GM12864 (cell line): ENCODE measurements at places on chromosomes 12 and 14.

DNA sequence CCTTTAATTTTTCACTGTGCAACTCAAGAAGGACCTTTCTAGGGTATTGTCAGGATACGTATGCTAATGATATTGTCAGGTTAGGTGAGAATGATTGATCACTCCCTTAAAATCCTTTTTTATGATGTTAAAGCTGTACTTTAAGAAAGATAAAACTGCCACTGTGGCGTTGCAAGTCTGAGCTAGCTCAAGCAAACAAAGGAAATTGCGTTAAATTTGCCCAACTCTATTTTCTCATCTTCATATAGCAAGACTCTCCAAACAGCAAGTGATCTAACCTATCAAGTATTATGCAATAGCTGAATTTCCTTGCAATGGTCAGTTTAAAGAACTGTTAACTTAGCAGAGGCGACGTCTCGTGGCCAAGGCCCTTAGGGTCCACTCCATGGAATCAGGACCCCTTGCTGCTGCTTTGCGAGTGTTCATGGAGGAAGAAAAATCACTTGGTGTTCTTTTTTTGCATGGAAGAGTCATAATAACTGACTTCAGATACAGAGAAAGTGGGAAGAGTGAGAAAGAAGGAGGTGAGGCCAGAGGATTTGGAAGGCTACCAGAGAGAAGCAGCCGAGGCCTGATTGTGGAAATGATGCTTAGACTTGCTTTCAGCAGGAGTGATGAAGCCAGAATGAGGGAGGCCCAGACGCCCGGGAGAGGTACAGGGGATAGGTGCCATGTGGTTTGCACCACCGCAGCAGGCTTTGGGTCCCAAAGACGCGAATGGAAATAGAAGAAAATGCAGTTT is 2.5 kb downstream of the TRAF3 start:
- no peak for DNase-seq

DNA sequence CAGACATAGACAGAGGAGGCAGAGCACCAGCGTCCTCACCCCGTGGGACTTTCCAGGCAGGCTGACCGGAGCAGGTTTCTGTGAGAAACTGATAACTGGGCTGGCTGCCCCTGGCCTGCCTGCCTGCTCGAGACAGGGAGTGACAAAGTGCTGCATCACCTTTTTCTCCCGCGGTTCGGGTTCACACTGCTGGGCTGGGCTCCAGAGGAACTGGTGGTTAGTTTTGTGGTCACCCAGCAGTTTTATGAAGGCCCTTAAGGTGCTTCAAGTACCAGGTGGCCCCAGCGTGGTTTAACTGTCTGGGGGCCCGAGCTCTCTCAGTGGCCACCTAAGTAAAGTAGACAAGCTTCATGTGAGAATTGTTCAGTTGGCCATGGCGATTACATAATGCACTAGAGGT is 1073.6 kb downstream of the BCL11B start:
- no peak for DNase-seq

DNA sequence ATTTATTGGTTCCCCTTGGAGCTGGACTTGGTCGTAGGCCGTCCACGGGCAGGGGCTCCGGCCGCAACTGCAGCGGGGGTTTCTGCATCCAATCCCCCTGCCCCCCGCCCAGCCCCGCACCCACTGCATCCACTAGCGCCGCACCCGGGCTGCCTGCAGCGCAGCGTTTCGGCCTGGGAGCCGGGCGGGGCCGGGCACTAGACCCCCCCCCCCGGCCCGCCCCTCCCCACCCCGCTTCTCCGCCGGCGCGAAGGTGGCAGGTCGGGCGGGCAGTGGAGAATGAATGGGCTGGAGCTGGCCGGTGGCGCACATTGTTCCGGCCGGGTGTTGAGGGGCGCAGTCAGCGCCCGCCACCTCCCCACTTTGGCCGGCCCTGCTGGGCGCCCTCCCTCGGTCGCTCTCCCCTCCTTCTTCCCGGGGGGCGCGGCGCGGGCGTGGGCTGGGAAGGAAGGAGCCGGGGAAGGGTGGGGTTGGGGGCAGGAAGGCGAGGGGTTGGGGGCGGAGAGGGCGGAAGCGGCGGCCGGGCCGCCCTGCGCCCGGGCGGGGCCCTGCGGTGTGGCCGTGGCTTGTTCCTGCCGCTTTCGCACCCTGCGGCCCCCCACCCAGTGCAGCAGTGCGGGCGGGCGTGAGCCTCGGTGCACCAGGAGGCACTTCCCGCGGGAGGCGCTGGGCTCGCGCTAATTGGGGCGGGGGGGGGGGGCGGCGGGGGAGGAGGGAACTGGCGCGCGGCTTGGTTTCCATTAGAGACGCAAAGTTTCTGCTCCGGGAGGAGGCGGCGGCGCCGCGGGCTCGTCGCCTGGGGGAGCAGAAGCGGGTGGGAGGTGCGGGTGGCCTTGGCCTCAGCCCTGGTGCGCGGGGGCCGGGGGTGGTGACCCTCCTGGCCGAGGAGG is 841 bp downstream of the CALM1 start:
- DNase-seq = no peak

GRCh38 chr12:116620124-116620491 is 60.9 kb downstream of the MAP1LC3B2 start:
- DNase-seq = no peak

GRCh38 chr14:89654998-89655397 is 238.0 kb upstream of the FOXN3 start:
- no peak for DNase-seq

DNA sequence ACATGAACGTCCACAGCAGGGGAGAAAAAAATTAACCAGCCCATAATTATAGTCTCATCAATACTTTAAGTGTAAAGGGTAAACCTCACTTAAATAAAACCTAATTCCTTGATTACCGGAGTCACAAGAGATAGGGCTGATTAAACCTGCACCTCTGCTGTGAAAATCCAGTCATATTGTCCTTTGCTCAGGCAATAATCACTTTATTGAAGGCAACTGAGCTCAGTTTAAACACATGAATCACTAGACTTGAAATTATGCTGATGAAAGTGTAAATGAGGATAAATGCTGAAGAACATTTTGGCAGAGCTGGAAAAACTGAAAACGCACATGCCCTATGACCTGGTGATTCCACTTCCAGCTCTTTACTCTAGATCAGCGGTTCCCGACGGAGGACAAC is 6.7 kb upstream of the HRK start:
- DNase-seq = no peak

DNA sequence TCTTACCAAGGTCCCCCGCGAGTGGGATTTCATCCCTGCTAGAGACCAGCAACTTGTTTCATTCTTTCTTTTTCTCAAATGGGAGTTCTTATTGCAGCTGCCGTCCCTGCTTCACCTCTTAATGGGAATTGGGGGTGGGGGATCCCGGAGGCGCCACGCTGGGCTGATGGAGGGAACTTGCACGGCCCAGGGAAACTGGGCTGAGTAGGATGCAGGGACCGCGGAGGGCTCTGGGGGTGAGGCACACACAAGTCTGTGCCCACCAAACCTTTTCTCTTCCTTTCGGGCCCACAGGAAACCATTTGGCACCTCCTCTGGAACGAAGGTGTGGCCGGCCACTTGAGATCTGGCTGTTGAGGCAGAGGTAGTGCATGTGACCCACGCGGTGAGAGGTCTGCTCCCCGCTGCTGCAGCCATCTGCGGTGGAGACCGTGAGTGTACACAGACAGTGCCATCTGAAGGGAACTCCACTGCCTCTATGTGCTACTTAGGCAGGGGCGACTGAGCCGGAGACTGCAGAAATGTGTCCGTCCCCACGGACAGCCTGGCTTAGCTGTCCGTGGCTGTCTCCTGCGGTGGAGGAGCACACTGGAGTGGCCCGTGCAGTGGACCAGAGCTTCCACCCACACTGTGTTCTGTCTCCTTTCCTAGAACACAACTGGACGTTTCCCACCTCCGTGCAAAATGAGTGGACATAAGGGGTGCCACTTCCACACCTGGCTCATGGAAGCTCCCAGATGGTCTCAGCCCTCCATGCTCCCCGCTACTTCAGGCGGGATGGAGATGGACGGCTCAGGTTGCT is 42.1 kb upstream of the TESC start:
- no peak for DNase-seq

DNA sequence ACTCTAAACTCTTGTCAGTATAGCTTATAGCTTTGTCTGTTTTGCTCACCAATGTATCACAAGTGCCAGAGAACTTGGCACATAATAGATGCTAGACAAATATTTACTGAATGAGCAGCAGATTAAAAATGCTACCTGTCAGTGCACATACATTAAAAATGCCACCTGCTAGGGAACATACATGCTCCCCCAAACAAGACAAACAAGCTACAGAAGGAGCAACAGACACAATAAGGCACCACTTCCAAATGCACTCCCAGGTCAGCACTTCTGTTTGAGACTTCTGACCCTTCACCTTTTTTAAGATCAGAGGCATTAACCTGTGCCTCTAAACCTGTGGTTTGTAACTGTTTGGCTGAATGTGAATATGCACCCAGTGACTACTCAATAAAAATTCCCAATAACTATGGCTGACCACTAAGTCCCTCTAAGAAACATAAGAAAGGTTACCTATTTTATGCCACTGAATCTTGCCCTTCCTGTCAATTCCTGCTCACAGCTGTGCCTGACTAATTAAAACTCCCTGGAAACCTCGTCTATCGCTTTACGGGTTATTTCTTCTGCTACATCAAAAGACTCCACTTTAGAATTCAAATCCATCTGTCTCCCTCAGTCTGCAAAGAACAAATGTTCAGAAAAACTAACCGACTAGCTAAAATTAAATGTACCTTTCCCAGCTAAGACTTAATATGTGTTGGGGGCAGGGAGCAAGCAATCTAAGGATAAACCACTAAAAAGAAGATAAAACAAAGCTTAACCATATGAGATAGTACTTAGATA is 41.0 kb downstream of the HECTD4 start:
- DNase-seq = no peak

GRCh38 chr12:73935817-73936216 is 601.8 kb upstream of the ATXN7L3B start:
- DNase-seq = no peak

DNA sequence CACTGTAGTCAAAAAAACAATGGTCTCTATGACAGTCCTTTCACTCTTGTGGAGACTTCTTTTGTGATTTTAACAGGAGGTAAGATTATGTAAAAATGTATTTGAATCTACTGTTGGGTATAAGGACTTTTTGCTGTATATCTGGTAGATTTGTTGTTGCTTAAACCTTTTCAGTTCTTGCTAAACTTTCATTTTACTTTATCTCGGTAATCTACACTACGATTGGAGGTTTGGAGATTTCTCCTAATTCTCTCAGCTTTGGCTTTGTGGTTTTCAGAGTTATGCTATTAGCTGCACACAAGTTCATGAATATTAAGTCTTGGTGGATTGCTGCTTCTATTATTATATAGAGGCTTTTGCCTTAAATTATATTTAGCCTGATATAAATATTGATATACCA is 116.6 kb upstream of the HIF1A start:
- no peak for DNase-seq

- DNase-seq = no peak
Measured at GRCh38 chr14:33964599-33965317, 13.9 kb upstream of the EGLN3 start.

DNA sequence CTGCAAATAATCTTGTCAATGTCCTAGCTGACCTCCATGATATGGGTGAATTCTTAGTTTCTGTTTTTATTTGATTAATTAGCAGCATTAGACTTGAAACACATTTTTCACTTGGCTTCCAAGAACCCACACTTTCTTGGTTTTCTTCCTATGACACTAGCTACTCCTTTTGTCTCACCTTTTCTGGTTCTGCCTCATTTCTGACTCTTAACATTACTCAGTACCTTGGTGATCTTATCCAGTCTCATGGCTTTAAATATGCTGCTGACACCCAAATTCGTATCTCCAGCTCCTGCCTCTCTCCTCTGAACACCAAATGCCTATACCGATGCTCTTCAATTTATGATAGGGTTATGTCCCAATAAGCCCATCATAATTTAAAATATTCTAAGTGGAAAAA is 32.0 kb upstream of the SSTR1 start:
- DNase-seq = no peak

DNA sequence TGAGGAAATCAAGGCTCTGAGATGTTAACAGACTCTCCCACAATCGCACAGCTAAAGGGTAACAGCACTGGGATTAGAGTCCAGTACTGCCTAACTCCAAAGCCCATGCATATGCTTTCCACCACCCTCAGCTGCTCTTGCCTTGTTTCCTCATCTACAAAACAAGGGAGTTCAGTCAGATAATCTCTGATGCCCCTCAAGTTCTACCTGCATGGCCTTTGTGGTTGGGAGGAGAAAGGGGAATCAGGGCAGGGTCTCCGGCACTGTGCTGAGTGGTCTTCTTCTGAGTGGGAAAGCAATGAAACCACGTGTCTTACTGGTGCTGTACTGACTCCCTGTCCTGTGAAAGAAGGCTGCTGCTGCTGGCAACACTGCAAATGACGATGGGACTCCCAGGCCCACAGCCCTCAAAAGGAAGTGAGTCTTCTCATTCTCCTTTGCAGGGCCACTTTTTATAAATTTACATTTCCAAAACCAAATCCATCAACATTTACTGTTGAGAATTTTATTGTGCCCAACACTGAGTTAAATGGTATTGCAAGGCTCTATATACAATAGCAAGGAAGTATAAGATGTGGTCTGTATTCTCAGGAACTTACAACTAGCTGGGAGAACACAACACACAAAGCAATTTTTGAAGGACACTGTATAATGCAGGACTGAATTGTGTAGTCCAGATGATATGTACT is 19.7 kb upstream of the DUSP16 start:
- no peak for DNase-seq

DNA sequence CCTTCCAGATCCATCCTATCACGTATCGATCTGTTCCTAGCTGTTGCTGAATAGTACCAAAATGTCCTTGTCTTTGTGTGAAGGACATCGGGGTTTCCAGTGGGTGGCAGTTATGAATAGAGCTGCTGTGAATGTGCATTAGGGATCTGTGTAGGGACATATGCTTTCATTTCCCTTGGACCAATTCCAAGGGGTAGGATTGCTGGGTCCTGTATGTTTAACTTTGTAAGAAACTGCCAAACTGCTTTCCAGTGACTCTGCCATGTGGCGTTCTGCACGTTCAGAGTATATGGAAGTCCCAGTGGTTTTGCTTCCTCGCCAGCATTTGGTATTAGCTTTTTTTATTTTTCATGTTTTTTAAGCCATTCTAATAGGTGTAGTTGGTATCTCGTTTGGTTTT is 28.6 kb downstream of the PACS2 start:
- no peak for DNase-seq

GRCh38 chr12:13023811-13024530 is 20.2 kb upstream of the FAM234B start:
- no peak for DNase-seq

DNA sequence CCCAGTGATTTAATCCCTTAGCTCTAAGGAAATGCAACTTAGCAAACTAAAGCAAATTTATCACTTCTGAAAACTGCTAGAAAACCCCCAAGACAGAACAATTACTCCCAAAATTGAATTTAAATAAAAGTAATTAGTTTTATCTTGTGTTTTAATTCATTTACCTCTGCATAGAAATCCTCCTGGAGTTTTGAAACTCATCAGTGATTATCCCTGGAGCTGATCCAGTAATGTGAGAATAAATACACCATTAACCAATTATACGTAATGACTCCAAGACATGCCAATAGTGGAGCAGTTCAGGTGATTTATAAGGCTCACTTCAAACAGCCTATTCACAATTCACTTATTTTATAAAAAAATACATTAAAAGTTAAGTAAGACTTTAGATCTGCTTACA is 855.3 kb upstream of the FLRT2 start:
- no peak for DNase-seq

GRCh38 chr12:97424911-97425310 is 37.7 kb upstream of the RMST start:
- DNase-seq = no peak
